ENCODE measurements at places on chromosomes 11 and 22.

DNA sequence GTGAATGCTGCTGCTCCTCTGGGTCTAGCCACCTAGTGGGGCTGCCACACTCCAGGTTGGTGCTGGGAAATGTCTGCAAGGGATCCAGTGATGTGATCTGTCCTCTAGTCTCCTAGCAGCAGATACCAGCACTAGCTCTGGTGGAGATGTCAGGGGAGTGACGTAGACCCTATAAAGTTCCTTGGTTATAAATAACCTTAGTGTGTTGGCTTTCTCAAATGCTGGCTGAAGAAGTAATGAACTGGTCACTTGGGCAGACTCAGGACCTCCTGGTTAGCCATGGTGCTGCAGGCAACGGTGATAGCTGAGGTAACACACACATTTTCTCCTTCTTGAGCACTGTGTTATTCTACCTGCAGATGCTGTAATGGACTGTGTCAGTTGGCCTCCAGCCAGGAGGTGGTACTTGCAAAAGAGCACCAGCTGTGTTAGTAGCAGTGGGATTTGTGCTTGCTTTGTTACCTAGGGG lies 35.5 kb downstream of the BBOX1 start:
- no peak for DNase-seq

GRCh38 chr22:17836992-17837742 lies 62.9 kb upstream of the BID start:
- DNase-seq, result no peak

GRCh38 chr11:12269104-12269441 lies 108.3 kb upstream of the PARVA start:
- no peak for DNase-seq

DNA sequence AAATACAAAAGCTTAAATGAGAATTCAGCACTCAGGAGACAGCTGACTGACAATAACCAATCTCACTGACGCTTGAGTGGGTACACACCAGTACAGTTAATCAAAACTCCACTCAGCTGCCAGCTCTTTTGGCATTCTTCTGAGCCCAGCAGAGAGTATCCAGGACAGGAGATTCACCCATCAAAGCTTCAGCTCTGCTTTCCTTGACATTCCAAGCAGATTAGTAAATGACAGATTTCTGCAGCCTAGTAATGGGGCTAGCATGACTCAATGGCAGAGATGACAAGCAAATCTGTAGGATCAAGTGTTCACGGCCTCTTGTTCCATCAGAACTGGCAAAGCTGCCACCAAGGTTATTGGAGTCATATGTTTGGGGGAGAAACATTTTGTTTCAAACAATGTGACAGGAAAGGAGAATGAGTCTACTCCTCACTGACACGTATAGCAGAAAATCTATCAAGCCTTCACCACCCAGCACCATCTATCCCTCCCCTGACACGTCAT lies 420.0 kb downstream of the DYNC2H1 start:
- DNase-seq, result no peak

DNA sequence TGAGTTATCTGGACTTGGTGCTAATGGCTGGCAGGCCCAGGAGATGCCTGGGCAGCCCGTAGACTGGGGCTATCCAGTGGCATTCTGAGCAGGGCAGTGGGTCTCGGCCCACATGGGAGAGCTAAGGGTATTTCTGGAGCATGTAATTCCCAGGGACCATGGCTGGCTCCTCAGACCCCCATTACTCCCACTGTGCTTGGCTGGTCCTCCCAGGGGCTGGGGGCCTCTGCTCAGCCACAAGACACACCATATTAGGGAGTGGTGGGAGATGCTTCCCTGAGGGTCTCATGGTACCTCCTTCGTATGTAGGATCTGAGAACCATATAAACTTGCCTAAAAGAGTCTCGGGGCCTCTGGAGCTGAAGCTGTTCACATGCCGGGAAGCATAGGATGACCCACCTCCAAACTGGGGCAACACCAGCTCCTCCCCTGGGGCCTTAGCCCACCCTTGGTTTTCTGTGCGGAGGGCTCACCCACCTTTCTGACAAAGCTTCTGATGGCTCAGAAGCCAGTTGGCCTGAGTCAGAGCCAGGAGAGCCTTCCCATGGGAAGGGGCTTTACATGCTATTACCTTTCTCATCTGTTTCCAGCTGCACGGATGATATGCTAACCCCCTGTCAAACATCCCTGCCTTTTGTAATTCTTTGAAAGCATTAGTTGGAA lies 9.5 kb upstream of the FTH1 start:
- DNase-seq, result no peak

- DNase-seq, result no peak
These were observed 32.6 kb downstream of the RTN4R start for GRCh38 chr22:20235389-20235991.

GRCh38 chr11:113856966-113857759 lies 18.2 kb downstream of the USP28 start:
- DNase-seq, result no peak

DNA sequence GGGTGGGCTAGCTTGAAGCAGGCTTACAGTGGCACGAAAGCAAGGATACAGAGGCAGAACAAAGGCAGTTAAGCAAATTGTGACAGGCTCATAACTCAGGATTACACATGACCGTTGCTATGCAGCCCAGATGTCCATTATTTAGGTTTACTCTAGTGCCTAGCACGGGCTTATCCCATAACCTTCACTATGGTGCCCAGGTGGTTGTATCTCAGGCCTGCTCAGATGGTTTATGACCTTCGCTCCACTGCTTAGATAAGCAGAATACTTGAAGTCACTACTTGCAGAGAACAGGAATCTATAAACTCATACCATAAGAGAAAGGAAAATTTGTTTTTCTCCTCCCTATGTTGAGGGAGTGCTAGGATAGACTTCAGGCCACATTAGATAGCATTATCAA lies 9.0 kb downstream of the OR6M1 start:
- no peak for DNase-seq

DNA sequence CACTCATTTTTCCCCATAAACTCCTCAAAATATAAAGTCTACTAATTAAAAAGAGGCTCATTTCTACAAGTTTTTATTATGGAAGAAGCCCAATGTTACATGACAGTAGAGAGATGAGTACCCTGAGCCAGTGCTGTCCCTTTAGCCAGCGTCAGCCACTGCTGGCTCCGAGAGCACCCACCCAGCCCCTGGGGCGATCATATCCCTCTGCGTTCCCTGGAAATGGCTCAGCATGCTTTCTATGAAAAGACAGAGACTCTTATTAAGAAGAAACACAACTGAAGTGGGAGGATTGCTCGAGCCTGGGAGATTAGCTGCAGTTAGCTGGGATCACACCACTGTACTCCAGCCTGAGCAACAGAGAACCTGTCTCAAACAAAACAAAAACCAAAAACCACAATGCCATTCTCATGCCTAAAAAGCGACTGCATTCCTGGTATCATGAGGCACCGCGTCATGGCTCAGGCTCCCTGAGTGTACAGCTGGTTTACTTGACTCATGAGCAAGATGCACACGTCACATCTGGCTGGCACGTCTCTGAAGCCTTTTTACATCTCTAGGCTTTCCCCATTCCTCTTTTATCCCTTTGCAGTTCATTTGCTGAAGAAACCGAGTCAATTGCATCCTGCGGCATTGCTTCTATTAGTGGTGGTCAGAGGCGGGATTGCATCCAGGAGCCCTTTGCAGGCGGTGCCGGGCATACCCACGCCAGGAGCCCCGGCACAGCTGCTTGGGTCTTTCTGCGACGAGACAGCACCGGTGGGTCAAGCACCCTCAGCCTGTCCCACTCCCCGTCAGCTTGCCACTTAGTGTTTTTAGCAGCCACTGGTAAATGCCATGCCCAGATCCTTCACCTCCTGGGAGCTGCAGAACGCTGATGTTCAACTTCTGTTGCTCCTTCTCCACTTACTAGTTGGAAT lies 119.9 kb downstream of the CTTN start:
- DNase-seq, result no peak

DNA sequence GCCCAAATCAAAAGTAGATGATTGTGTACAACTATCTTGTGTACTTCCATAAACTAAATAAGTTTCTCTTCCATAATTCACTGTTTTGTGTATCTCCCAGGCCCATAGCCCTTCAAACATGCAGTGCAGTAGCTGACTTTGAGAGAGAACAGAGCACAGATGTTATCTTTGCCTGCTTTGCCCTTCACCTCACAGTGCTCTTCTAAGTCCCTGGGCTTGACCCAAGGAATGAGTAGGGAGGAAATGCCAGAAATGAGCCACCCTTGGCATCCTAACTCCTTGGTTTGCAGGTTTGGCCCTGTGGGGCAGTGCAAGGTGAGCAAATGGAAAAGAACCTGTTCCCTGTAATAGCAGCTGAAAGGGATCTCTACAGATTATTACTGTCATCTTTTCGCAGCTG lies 79.2 kb downstream of the STIM1 start:
- no peak for DNase-seq

GRCh38 chr11:131923309-131923708 lies 552.9 kb downstream of the NTM start:
- DNase-seq, result no peak

DNA sequence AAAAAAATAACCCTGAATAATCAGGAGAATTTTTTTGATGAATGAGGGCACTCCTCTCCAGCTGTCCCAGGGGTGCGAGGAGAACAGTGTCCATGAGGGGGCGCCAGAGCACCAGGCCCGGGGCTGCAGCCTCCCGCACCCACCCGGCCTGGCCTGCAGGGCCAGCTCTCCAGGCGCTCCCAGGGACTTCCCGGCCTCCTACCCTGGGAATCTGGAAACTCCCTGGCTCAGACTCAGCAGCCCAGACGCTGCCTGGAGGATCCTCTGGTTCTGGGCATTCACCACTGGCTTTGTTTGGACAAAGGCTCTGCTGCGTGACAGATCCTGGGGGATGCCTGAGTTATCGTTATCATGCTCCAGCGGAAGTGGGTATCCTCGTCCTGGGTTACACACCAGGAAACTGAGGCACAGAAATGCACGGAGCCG lies 31.0 kb downstream of the MCM5 start:
- DNase-seq, result peak; percentile 25
